ENCODE measurements at places on chromosomes 7 and 10.

- no peak for DNase-seq
Measured at GRCh38 chr10:77448226-77448625, 189.4 kb downstream of the KCNMA1 start.

- DNase-seq, result no peak
Measured at GRCh38 chr7:91067242-91067641, 197.0 kb upstream of the FZD1 start.

- no peak for DNase-seq
Measured at GRCh38 chr7:156026603-156027002, 214.3 kb upstream of the SHH start.

- DNase-seq, result no peak
Measured at GRCh38 chr10:30057894-30058556, 1.4 kb downstream of the JCAD start.

DNA sequence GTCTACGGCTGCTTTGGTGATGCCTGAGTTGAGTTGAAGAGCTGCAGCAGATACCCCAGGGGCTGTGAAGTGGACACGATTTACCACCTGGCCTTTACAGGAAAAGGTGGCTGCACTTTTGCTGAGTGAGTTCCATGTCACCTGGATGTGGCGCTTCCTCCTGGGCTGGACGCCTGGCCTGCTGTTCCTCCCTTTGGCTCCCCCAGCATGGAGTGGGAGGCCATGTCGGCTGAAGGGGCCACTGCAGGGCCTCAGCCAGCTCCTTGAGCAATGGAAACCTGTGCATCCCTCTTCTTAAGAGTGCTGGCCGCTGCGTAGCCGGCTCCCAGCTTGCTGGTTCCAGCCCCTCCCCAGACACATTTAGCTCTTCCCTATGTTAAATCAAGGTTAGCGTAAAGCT, 221.0 kb downstream of the GLRX3 start:
- DNase-seq, result no peak

DNA sequence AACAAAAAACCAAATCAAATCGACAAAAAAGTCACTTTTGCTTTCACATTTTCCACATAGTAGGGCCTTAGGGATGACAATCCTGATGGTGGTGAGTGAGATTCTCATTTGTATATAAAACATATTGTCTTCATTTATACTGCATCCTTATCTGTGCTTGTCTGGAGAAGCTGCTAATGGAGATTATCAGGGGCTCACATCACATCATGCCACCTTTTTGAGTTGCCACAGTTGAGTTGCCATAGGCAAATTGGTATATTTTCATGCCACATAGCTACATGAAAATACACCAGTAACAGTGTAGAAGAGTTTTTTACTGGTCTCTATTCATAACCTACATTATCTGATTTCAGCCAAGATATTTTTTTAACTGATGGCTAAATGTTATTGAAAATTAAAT, 85.3 kb downstream of the CNTNAP2 start:
- DNase-seq, result no peak

DNA sequence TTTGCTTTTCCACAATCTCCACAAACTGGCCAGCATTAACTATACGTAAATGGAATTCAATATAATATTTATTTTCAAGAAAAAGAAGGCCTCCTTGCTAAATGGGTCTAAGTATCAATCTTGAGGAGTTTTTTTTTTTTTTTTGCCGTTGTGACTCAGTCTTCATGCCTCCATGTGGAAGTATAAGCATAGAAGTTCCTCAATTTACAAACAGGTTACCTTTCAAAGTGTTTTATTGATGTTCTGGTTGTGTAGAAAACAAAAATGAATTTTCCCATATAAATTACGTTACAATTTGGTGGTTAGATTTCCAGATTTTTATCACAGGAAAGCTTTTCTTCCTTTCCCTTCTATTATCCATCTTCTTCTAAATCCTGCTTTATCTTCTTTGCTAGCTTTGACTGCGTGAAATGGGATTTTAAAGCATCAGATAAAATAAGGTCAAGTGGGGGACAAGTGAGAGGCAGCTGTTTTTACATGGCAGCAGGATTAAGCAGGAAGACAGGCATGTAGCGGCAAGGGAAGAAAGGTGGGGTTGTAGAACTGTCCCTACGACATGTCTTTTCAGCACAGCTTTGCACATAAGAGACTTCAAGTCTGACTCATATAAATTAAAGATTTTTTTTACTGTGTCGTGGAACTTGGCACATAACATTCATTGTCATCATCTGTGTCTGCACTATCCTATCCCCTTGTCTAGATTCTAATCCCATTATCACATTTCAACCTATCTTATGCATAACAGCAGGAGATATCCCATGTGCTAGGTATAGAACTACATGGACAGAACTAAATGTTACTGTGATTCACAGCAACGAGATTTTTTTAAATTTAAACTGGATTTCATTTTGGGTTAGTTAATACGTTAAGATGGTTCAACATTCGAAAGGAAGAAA, 135.3 kb upstream of the FAM3C start:
- no peak for DNase-seq

GRCh38 chr10:127919418-127920271, 12.7 kb downstream of the PTPRE start:
- DNase-seq, result no peak

- DNase-seq, result no peak
Measured at GRCh38 chr7:85262891-85263290, 76.0 kb upstream of the SEMA3D start.
